ENCODE measurements at places on chromosomes 16 and 17.

DNA sequence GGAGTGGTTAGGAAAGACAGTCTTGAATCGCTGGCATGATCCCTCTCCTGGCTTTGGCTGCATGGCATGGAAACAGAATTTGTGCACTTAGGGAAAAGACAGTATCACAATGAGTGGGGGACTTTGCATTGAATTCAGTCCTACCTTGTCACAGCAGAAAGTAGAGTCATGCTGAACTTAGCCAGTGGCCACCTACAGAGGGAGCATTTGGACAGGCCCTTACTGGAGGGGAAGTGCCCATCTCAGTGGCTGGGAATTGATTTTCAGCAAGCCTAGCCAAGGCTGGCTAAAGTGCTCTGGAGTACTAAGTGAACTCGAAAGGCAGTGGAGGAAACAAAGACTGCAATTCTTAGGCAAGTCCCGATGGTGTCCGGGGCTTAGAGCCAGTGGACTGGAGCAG lies 364.3 kb upstream of the TOM1L1 start:
- DNase-seq = no peak

- no peak for DNase-seq
Measured at GRCh38 chr16:77888871-77889270, 100.5 kb downstream of the VAT1L start.

GRCh38 chr17:38711792-38712571 lies 6.9 kb downstream of the MLLT6 start:
- DNase-seq = no peak

GRCh38 chr17:29295420-29295819 lies 1.5 kb upstream of the NUFIP2 start:
- DNase-seq = no peak

- no peak for DNase-seq
Measured at GRCh38 chr17:50129353-50129727, 620 bp downstream of the SAMD14 start.

DNA sequence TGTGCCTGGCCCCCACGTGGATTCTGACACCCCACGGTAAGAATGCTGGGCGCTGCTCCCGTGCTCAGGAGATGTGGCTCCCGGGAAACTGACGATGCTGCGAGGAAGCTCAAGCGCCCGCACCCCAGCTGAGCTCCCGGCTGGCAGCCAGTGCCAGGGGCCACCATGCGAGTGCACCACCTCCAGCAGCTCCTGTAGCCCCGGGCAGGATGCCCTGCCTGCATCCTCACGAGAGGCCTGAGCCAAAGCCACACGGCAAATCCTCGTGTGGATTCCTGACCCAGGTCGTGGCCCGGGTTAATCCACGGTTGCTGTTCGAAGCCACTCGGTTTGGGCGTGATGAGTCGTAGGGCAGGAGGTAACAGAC lies 11.6 kb upstream of the DPEP1 start:
- no peak for DNase-seq

- DNase-seq = peak; percentile 17
Measured at GRCh38 chr16:24685539-24686432, 43.7 kb upstream of the TNRC6A start.

GRCh38 chr16:73025151-73025855 lies 22.6 kb downstream of the ZFHX3 start:
- DNase-seq = no peak

DNA sequence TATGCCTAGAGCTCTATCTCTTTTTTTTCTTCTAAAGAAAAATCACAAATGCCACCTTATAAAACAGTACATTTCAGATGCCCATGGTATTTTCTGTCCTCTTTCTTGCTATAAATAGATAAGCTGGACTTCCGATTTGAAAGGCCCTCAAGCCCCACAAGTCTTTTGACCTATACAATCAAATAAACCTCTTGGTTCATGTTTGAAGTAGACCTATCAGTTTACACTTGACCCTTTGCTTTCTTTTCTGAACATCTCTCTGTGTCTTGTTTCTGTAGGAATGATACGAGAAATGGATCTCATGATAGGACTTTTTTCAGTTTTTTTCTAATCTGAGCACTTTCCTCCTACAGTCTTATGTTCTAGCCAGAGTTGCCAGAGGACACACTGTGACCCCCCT lies 327.2 kb downstream of the SOX9 start:
- DNase-seq = no peak

GRCh38 chr16:82135844-82136243 lies 34.2 kb downstream of the MPHOSPH6 start:
- no peak for DNase-seq

- no peak for DNase-seq
Measured at GRCh38 chr16:79380995-79381602, 219.4 kb downstream of the MAF start.

DNA sequence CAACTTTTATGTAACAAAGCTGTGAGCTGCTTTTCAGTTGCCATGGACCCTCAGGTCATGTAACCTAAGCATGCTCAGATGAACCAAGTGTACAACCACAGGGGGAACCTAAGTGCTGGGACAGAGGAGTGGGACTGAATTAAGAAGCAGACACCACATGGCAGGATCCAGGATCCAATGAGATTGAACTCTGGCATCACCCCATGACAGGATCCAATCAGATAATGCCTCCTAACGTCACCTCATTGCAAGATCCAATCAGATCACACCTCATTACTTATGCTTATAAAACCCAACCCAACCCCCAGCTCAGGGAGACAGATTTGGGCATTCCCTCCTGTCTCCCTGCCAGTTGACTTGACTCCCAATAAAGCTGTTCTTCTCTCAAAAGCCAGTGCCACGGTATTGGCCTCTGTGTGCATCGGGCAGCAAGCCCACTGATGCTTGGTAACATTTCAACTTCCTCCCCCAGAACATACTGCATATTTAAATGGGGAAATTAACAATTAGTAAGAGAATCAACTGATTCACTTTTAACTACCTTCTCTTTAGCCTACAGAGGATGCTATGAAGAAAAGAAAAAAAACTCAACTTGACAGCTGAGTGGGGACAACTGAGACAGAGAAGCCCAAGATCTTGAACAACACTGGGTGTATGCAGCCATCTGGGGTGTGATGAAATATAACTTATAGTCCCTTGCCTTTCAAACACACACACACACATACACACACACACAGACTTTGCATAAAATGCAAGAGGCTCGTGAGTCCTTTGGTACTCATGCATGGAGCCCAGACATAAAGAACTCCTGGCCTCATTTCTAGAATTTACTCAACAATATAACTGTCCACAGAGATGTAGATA lies 148.4 kb downstream of the SLC39A11 start:
- DNase-seq = no peak

- no peak for DNase-seq
Measured at GRCh38 chr16:1285669-1286512, 23.5 kb upstream of the UBE2I start.

DNA sequence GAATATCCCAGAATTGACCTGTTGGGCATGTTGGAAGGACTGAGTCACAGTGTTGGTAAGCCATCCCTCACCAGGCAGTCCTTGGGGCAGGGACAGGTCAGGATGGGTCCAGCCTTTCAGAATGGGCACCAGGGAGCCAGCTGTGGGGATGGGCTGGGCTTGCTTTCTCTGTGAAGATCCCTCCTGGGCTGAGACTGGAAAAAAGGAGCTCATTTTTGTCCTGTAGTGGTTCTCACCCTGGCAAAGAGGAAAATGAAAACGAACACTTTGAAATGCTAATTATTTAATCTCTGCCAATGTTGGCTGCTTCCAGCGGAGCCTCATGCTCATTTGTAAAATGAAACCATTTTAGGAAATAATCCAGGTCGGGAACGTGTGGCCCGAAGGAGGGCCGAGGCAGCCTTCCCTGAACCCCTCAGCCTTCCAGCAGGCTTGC lies 237.5 kb upstream of the SALL1 start:
- no peak for DNase-seq

DNA sequence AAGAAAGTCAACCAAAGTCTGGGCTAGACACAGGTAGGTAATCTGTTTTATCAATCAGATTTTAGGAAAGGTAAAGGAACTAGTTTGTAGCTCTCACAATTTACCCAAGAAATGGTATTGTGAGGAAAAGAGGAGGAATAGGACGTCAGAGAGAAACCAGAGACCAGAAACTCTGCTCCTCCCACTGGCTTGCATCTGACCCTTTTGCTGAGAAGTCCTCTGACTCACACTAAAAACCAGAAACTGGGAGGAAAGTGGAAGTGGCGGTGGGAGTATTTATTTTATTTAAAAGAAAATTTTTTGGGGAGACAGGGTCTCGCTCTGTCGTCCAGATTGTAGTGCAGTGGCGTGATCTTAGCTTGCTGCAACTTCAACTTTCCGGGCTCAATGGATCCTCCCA lies 38.0 kb upstream of the MNT start:
- DNase-seq = no peak

GRCh38 chr16:86740298-86740697 lies 161.9 kb downstream of the FOXL1 start:
- no peak for DNase-seq

DNA sequence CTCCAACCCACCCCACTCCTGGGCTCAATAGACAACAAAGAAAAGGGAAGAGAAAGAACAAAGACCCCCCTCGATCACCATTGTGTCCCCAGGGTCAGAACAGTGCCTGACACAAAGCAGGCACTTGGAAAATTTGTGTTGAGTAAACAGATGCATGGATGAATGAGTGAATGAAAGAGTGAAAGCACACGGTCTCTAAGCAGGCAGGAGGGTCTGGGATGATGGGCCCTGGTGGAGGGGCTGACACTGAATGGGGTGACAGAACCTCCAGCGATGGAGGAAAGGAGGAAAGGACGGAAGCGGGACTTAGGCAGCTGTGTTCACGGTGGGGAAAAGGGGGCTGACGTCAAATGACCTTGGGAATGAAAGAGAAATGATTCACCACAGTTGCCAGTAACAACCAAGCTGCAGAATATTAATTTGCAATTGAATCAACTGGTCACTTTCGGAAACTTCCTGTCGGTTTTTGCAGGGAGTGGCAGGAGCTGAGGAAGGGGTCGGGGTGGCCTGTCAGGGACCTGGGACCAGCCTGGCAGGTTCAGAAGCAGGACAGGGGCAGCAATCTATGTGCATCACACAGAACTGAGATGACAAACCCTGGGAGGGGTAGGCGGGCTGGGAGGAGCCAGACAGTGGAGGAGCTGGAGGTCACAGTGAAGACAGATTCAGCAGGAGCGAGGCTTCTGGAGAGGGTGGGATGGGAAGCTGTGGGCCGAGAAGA lies 6.7 kb upstream of the GAST start:
- DNase-seq = no peak

DNA sequence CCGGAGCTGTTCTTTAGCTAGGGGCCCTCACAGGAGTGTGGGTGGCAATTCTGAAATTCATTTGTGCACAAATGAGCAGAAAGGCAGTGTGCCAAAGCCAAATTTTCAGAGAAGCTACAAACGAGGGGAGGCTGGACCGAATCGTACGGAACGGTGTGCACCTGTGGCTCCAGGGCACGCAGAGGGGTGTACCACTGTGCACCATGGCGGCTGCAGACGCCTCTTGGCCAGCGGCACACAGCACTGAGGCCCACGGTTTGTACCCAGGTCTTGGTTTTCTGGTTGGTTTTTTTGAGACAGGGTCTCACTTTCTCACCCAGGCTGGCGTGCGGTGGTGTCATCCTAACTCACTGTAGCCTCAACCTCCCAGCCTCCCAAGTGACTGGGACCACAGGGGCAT lies 14.9 kb downstream of the CHMP1A start:
- DNase-seq = no peak

DNA sequence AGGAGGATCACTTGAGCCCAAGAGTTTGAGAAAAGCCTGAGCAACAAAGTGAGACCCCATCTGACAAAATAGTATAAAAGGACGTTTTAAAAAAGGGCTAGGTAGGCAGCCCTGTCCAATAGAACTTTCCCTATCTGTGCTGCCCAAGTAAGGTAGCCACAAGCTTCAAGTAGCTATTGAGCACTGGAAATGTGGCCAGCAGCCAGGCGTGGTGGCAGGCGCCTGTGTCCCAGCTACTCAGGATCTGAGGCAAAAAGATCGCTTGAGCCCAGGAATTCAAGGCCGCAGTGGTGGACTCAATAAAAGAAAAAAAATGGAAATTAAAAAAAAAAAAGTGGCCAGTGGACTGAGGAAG lies 1.5 kb upstream of the NQO1 start:
- DNase-seq = peak; percentile 29

- peak; percentile 29 for DNase-seq
Measured at GRCh38 chr17:10631048-10631700, 25.9 kb downstream of the MYH3 start.

GRCh38 chr16:85768199-85768598 lies 17.3 kb upstream of the C16orf74 start:
- no peak for DNase-seq

- DNase-seq = no peak
Measured at GRCh38 chr16:69837380-69837779, 75.2 kb downstream of the WWP2 start.

DNA sequence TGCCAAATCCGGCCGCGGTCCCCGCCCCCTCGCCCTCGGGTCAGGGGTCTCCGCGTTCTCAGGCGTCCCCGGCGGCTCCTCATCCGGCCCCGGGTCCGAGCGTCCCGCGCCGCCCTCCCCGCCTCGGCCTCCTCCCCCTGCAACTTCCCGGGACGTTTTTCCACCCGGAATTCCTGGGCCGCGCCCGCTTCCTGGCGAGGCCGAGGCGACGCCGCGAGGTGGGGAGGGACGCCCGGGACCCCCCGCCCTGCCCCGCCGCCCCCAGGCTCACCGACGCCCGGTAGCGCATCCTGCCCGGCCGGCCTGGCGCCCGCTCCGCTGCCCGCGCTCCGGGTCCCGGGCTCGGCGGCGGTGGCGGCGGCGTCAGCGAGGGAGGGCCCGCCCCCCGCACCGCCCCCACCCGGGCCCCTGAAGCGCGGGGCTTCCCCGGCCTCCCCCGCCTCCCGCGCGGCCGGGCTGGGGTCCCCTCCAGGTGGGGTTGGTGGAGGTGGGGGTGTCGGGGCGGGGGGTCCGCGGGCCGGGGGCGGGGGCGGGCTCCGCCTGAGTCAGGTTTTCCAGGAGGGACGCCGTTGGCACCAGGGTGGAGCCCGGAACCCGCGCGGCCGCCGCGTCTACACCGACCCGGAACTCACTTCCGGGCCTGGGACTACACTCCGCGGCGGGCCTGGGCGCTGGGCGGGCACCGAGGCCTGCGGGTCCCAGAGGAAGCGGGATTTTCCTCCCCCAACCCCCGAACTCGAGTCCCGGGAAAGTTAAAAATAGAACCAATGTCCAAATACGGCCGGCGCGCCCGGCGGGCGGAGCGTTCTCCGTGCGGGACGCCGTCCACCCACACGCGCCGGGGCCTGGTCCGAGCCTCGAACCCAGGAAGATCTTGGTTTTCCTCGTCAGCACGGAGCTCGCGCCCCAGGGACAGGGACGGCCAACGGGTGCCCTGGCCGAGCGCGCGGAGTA lies 6.8 kb downstream of the MYO1C start:
- DNase-seq = peak; percentile 31

GRCh38 chr16:49980166-49980565 lies 44.9 kb upstream of the CNEP1R1 start:
- no peak for DNase-seq

DNA sequence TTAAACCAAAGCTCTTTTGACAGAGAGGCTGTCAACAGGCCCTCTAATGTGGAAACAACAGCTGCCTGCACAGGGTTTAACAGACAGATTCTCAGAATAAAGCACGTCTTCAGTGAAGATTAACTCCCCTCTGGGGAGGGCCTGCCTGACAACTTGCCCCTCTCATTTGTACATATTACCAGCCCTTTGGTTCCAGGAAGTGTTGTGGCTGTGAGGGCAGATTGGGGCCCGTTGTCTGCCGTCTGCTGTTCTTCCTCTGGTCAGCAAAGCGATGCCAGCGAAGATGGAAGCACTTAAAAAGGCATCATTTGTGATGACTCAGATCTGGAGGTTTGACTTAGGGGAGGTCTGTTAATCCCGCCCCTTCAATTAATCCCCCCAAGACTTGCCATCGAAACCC lies 177.0 kb upstream of the IRX6 start:
- DNase-seq = no peak
